ENCODE measurements at places on chromosomes 4 and X. TPM values are rescaled to one million over a fixed set of nuclear protein-coding genes. Genes with fewer than 3 reads are reported as not detected.

Gene ETDA
- not detected for total RNA-seq

Gene BANK1
- 0.98 TPM for total RNA-seq

Gene SHOX
- total RNA-seq = 0.80 TPM

Gene PAGE5
- total RNA-seq = not detected

Gene BCAP31
- total RNA-seq = 129 TPM

DNA sequence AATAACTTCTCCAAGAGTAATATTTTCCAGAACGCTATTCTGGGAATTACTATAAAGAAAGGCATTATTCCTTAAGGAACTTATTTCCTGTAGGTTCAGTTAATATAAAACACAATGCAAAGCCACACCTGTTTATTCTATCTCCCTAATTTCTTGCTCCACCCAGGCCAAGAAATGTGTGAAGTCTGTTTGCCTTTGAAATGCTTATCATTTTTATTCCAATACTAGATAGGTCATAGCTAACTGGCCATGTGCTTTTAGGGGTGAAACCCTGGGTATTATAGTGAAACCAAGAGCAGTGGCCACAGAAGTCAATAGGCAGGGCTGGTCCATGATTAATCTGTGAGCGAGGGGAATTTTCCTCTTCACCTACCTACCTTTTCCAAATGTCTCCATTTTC, 14.8 kb downstream of the CXCL3 start:
- no peak for DNase-seq

DNA sequence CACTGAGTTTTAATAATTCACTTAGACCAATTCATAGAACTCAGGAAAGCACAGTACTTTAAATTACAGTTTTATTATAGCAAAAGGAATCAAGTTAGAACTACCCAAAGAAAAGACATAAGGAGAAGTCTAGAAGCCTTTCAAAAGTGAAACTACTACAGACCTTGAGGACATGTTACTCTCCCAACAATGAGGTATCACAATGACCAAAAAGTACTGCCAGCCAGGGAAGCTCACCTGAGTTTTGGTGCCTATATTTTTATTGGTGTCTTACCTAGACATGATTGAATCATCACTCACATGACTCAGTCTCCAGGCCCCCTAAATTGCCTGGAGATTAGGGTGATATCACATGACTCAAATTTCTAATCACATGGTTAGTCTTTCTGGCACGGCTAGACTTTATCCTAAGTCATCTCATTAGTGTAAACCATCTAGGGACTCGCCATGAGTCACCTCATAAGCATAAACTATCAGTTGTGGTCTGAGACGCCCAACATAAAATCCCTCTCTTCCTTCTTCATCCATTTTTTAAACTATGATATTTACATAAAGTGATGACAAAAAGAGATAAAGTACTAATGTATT, 372.3 kb downstream of the TMA16 start:
- DNase-seq = no peak

DNA sequence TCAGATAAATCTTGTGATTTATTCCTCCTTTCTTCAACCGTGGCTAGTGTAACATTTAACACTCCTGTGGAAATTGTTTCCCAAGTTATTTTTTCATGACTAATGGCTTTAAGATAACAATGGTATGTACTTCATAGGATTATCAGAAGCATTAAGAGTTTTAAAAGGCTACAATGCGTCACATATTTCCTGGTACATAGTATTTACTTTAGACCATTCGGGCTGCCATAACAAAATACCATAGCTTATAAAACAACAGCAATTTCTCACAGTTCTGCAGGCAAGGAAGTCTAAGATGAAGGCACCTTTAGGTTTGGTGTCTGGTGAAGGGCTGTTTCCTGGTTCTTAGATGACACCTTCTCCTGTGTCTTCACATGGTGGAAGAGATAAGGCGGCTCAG, 158.6 kb downstream of the PAPSS1 start:
- no peak for DNase-seq

DNA sequence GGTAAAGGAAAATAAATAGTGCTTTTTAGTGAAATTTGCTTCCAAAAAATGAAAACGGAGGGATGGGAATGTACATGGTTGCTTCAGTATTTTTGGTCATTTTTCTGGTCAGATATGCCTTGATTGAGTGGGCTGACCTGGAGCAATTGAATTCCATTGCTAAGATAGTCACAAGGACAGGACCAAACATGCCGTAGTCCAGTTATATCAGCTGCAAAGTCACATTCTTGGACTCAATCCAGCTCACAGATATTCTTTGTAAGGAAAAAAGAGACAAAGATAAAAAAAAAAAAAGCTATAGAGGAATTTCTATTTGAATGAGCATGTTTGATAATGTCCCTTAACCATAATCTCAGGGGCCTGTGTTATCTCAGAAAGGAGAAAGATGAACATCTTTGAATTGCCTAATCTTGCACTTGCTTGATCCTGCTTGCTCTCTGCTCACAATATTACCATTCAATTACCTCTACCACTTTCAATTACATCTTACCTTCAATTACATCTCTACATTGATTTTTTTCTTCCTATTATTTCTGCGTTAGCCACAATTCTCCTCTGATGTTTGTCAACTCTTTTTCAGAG, 75.4 kb upstream of the PACRGL start:
- DNase-seq = no peak

GRCh38 chrX:155434906-155435743, 23.3 kb downstream of the F8A3 start:
- DNase-seq = no peak

DNA sequence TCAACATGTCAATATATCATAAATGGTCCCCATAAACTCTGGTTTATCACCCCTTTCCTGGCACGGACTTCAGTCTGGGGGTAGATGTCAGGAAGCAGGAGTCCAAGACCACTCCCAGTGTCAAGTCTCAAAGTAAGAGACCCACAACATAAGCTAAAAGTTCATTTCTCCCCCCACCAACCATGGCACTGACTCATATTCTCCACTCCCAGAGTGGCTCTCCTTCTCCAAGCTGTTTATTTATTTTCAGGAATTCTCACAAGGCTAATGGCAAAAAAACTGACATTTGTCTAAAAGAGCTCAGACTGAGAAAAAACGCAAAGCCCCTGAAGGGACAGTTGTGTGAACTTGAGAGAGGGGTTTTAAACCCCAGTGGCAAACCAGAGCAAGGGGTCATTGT, 217.0 kb downstream of the RAB28 start:
- no peak for DNase-seq

GRCh38 chrX:23390979-23391378, 56.3 kb downstream of the PTCHD1 start:
- DNase-seq = no peak

- no peak for DNase-seq
Observed at GRCh38 chr4:88573995-88574394, 18.3 kb upstream of the HERC3 start.

DNA sequence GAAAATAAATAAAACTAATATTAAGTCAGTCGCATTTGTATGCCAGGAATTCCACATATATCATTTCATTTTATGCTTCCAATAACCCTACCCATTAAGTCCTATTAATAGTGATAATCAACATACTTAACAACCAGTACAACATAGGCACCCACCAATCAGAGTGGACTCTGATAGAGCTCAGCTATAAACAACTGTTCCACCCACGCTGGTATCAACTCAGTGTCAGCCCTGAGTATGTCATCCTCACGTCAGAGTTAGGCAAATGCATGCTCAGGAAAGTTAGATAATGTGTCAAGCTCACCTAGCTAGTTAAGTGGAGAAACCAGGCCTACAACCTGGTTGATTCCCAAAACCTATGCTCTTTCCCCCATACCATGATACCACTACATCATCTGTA, 89.3 kb downstream of the SMARCA1 start:
- no peak for DNase-seq

- no peak for DNase-seq
Observed at GRCh38 chr4:112508356-112508755, 7.6 kb downstream of the NEUROG2 start.

DNA sequence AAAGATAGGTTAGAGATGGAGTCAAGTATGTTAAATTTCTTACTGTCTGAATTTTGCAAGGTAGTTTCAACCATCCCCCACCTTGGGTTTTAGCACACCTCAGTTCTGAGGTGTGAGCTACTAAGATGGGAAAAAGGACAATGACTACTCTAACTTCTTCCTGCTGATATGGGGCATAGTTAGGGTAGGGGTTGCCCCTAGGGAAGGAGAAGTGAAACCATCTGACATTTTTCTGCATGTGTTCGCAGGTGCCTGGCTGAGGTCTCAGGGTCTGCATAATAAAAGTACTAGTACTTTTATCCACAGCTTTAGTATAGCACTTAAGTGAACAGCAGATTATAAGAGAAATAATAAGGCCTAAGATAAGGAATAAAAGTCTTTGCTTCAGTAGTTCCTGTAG, 129.5 kb upstream of the CYSLTR1 start:
- DNase-seq = no peak

- no peak for DNase-seq
Observed at GRCh38 chr4:23923141-23923540, 33.3 kb upstream of the PPARGC1A start.

Data from breast epithelium (tissue), 4 donors.